ENCODE measurements at places on chromosomes 12 and 14. TPM values are rescaled to one million over a fixed set of nuclear protein-coding genes. Genes with fewer than 3 reads are reported as not detected.

The ATL1 gene
- 0.16 TPM for total RNA-seq

The C14orf132 gene
- total RNA-seq = not detected

The TCL1B gene
- total RNA-seq = not detected

The INSM2 gene
- total RNA-seq = not detected

The OTOGL gene
- not detected for total RNA-seq

The CIT gene
- 37.3 TPM for total RNA-seq

DNA sequence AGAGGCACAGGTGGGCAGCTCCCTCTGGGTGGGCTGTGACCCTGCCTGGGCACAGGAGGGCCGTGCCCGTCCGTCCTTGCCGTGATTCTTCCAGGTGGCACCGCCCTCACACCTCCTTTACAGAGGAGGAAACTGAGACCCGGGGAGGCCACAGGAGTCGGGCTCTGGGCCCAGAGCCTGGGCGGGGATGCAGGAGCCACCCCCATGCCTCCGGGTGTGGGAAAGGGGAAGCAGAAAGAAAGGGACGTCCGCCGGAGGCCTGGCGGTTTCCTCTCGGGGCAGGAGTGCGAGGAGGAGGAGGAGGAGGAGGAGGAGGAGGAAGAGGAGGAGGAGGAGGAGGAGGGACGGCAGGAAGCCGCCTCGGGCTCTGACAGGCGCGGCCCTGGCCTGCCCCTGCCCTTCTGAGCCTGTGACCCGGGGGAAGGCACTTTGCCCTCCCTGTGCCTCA, 23.0 kb downstream of the SH2B3 start:
- H3K27ac ChIP-seq = no peak overlapping the region
- peaks cover 45% of the 10 kb centered on the region for H3K4me1 ChIP-seq
- H3K27me3 ChIP-seq = no peaks in the 10 kb centered on the region
- H3K36me3 ChIP-seq = peaks cover 74% of the 10 kb centered on the region
- no peak overlapping the region for H3K4me3 ChIP-seq

DNA sequence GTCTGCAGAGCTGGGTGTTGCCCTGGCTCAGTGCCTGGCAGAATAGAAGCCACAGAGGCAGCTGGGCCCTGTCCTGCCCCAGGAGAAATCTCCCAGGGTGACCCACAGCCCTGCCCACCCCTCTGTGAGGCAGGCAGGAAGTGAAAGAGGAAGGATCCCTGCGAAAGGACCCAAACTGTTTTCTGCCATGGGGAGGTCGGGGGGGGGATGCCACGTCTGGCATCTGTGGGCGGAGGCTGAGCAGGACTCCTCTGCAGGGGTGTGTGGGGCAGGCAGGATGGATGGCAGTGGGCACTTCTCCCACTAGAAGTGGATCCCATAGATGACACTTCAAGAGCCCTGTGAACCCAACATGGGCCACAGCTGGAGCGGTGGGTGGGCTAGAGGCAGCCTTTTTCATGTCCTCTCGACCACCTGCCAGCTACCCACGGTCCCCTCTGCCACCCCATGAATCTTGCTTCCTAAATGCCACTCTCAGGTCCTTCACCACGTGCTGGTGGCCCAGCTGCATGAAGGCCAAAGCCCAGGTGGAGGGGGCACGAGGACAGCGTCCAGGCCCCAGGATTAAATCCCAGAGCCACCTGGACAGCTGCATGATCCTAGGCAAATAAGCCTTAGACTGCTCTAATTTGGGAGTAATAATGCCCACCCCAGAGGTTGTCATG, 3.6 kb downstream of the PAPLN start:
- peaks cover 16% of the 10 kb centered on the region for H3K27me3 ChIP-seq
- DNase-seq = no peak
- no peaks in the 10 kb centered on the region for H3K36me3 ChIP-seq
- no peak overlapping the region for H3K4me3 ChIP-seq

GRCh38 chr14:65164825-65165135, 62.5 kb upstream of the MAX start:
- DNase-seq = no peak
- no peaks in the 10 kb centered on the region for H3K36me3 ChIP-seq
- no peak overlapping the region for H3K4me3 ChIP-seq
- no peaks in the 10 kb centered on the region for H3K4me1 ChIP-seq
- H3K27me3 ChIP-seq = no peaks in the 10 kb centered on the region

DNA sequence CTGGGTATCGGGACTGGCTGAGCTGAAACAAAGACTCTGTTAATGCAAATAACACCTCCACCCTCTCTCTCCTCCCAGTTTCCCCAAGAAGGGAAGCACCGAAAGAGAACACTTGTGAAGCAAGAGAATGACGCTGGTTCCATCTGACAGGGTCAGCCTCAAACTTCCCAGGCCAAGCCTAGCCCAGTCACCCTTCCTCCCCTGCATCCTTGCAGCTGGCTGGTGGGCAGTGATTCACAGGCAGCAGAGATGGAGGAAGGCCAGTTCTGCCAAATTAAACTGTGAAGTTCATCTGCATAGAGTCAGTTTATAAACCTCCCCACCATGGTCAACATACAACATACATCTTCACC, 2.8 kb downstream of the LRRC74A start:
- H3K27ac ChIP-seq = no peak overlapping the region
- H3K4me3 ChIP-seq = no peak overlapping the region
- no peak for DNase-seq
- no peaks in the 10 kb centered on the region for H3K4me1 ChIP-seq
- H3K36me3 ChIP-seq = no peaks in the 10 kb centered on the region

GRCh38 chr14:99744199-99744872, 48.9 kb upstream of the EML1 start:
- H3K36me3 ChIP-seq = no peaks in the 10 kb centered on the region
- no peak for DNase-seq
- no peak overlapping the region for H3K4me3 ChIP-seq
- H3K4me1 ChIP-seq = peaks cover 12% of the 10 kb centered on the region
- no peak overlapping the region for H3K27ac ChIP-seq
- H3K27me3 ChIP-seq = peaks cover 59% of the 10 kb centered on the region

- no peak overlapping the region for H3K4me3 ChIP-seq
- no peak for DNase-seq
- H3K27me3 ChIP-seq = no peaks in the 10 kb centered on the region
- no peaks in the 10 kb centered on the region for H3K4me1 ChIP-seq
- H3K36me3 ChIP-seq = no peaks in the 10 kb centered on the region
Observed at GRCh38 chr12:48643011-48643410, 39.0 kb downstream of the KANSL2 start.

- DNase-seq = no peak
- H3K36me3 ChIP-seq = no peaks in the 10 kb centered on the region
- H3K4me3 ChIP-seq = no peak overlapping the region
- H3K27ac ChIP-seq = no peak overlapping the region
- peaks cover 4% of the 10 kb centered on the region for H3K27me3 ChIP-seq
Observed at GRCh38 chr14:95183532-95184412, 26.4 kb upstream of the DICER1 start.

DNA sequence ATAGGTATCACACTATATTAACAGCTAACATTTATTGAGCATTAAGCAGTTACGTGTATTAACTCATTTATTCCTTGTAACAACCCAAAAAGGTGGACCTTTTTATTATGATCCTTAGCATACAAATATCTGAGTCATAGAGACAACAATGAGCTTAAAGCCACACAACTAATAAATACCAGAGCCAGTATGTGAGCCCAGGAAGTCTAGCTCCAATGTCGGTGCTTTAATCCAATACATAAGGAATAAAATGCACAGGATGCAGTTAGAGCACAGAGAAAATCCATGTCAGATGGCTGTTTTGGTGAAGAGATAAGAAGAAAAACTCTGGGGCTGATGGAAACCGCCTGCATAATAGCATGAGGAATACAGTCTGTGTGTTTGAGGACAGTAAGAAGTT, 888.6 kb downstream of the TMTC2 start:
- DNase-seq = no peak
- no peaks in the 10 kb centered on the region for H3K36me3 ChIP-seq
- no peaks in the 10 kb centered on the region for H3K4me1 ChIP-seq
